ENCODE measurements at places on chromosomes 13 and 19.

- no peak for DNase-seq
Observed at GRCh38 chr19:33440241-33440640, 66.7 kb downstream of the CEBPG start.

GRCh38 chr13:63455938-63456337, 2040.3 kb upstream of the PCDH20 start:
- no peak for DNase-seq

DNA sequence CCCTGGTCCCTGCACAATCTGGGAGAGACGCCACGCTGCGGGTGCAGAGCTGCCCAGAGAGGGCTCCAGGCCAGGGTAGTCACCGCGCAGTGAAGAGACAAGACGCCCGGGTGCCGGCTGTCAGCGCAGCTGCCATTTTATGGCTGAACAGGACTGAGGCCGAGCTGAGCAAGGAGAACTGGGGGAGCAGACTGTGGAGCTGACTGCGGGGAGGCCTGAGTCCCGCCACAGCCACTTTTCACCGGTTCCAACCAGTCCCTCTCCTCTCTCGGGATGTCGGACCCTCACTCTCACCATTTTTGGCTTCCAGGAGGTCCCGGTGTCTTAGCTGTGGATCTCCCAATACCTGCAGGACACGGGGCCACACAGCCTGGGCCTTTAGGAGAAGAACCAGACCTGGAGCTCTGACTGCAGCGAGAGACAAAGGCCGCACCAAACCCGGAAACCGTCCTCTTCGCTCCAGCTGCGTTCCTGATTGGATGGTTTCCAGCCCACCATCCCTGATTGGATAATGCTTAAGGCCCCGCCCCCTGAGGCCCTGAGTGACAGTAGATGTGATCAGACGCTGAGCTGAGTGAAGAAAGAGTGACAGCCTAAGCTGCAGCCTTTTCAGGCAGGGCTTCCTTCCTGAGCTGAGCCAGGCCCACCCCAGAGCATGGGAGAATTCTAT, at the start of gene ZNF626:
Gene ZNF626, minus strand, starts transcription at position 422 of the 670 bp plus-strand sequence. Its CDS starts 125 bp downstream, at position 297.
- DNase-seq, result peak; percentile 97

GRCh38 chr13:66159511-66159910, 1070.6 kb downstream of the PCDH9 start:
- DNase-seq, result no peak

GRCh38 chr13:99663185-99663825, 162.0 kb downstream of the TM9SF2 start:
- no peak for DNase-seq

DNA sequence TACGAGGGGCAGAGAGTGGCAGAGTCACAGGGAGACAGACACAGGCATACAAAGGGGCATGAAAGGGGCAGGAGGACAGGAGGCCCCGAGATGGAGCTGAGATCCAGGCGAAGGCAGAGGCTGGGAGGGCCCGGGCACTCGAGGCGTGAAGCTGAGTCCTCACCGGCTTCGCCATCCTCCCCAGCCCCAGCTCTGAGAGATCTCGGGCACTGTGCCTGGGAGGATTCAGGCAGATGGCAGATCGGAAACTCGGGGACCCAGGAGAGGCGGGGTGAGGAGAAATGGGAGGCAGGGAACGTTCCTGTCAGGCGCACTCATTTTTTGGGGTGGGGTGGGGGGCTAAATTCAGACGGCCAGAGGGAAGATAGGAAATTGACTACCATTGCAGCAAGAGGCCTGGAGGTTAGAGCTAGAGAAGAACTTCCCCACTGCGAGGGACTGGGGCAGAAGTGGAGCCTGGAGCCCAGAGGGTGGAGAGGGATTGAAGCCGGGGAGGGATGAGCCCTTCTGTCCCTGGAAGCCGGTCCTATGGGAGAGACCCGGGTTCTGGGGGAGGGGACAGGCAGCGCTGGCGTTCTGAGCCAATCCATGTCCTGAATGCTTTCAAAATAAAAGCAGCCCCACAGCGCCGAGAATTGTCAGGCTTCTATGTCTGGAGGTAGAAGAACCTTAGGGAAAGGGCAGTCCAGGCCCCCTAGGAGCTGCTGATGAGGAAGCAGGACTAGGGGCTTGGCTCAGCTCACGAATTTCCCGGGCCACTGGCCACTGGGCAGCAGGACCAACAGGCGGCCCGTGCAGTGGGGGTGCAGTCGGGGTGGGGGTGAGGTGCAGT, 12.6 kb downstream of the LRRC4B start:
- DNase-seq, result no peak

DNA sequence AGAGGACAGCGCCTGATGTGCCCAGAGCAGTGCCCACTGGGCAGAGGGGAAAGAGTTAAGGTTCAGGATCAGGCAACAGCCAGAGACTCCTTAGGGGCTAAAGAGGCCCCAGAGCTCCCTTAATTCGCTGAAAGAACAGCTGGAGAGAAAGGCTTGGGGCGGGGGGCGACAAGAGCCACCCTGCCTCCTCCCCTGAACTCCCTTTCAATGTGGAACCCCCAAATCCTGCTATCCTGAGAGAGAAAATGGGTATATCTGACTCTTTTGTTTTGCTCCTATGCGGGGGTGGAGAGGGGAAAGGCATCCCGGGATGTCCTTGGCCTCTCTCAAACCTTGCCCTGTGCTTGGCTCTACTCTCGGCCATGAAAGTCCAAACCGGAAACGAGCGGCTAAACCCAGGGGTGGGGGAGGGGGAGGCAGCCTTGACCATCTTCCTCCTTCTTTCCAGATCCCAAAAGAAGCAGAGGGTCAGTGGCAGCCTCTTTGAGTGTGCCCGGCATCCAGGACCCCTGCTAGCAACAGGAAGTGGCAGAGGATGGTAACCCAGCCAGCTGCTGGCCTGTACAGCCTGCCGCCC, 4.7 kb downstream of the PRKACA start:
- no peak for DNase-seq

- no peak for DNase-seq
Observed at GRCh38 chr19:51040151-51040550, 5.3 kb upstream of the KLK12 start.

DNA sequence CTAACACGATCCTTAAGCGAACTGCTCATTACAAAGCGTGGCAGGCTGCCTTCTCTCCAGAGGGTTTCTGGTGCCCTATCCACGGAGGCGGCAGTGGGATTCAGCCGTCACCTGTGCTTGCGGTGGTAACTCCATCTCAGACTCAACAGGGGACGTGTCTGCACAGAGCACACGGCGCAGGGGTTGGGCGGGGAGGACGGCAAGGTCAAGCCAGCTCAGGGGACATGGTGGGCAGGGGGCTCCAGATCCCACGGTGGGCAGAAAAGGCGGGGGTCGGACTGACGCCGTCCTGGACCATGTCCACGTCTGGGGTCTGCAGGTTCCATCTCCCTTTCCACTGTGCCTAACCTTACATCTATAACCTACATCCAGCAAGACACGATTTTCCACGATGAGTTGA, 70.7 kb downstream of the RASA3 start:
- no peak for DNase-seq

DNA sequence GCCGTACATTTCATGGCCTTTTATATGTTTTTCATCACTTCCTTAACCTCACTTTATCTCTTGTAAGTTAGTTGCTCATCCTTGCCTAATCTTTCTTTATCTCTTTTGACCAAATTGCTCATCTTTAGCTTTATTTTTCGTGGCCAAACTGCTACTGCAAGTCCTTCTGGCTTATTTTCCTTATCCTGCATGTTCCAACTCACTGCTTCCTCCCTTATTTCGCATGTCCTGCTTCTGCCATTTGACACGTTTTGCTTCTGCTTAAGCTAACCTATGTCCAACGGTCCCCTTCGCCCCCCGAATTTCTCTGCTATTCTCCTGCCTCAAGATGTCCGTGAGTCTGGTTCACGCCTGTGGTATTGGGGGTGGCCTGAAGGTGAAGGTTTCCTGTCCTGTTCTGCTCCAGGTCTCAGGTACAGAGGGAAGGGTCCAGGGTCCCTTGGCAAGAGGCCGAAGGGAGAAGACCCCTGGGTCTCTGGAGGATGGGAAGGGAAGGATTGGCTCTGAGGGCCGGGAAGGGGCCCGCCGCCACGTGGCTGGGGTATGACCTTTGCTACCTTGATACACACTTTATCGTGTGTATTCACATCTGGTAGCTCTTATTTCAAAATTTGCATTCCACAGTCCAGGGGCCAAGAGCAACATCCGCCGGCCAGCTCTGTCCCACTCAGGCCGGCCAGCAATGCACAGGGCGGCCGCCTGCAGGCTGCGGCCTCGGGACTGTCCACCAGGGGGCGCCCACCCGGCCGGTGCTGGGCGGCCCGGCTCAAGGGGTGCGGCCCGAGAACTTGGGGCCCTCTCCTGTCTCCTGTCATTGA, 2.9 kb upstream of the C19orf85 start:
- peak; percentile 77 for DNase-seq

DNA sequence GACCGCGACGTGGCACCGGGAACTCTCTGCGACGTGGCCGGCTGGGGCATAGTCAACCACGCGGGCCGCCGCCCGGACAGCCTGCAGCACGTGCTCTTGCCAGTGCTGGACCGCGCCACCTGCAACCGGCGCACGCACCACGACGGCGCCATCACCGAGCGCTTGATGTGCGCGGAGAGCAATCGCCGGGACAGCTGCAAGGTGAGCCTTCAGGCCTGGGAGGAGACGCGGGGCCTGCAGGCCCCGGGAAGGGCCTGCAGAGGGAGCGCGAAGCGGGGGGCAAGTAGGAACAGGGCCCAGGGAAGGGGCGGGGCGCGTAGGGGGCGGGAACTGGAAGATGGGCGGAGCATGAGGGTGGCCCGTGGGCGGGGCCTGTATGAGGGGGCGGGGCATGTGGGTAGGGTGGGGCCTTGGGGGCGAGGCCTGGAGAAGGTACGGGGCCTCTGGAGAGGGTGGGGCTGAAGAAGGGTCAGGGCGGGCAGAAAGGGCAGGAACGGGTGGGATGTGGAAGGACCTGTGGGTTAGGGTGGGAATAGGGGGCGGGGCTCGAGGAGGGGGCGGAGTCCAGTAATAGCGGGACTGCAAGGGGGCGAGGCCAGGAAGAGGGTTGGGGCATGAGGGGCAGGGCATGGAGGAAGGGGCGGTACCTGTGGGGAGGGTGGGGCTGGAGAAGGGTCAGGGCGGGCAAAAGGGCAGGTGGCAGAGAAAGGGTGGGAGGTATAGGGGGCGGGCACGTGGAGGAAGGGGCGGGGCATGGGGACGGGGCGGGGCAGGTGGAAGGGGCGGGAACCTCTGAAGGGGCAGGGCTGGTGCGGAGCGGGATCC, 2.5 kb downstream of the CFD start:
- DNase-seq, result no peak

- no peak for DNase-seq
Observed at GRCh38 chr13:40644838-40645604, 21.4 kb downstream of the FOXO1 start.

DNA sequence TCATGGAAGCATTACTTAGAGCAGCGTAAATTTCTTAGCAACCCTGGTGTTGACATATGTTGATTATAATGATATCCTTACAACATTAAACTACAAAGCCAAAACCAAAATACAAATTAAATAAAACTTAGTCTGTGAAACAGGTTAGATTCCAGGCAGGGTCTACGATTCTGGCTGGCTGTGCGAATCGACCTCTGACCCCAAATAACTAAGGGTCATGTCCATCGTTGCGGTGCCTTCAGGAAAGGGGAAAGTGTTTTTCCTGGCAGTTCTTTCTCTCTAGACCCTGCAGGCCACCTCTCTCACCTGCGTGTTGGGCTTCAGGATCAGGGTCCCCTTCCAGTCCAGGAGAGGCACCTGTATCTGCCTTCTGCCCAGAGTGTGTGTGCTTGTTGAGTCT, 66.2 kb downstream of the ATP11A start:
- no peak for DNase-seq

- no peak for DNase-seq
Observed at GRCh38 chr19:49347835-49348234, 12.6 kb downstream of the CD37 start.

GRCh38 chr19:48271531-48272151, 1.8 kb downstream of the ZNF114 start:
- peak; percentile 79 for DNase-seq
